ENCODE measurements at places on chromosomes 5 and 9. TPM values are rescaled to one million over a fixed set of nuclear protein-coding genes. Genes with fewer than 3 reads are reported as not detected.

DNA sequence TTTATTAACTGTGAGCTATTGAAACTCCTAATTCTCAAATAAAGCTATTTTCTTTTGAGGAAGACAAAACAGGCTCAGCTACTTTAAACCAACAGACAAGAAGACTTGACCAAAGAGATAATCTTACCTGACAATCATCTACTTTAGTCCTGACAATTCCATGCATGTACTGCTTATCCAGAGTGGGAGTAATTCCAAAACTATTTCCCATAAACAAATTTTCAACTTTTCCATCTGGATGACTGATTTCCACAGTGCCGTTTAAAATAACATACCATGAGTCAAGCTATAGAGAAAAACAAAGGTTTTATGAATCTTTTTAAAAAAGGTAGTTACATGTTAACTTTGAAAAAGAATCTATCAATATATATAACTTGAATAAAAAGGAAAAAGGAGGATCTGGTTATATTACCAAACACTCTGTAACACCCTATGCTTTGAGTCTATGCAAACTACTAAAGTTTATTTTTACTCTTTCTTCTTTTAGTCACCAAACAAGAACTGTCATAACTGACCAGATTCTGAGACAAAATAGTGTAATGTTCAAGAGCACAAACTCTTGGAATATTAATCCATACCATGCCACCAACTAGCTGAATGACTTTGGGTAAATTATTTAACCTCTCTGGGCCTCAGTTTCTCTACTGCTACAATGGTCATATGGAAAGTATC is 129.7 kb downstream of the RAPGEF6 start:
- no peak for DNase-seq

GRCh38 chr5:166602271-166602670 is 1689.2 kb upstream of the WWC1 start:
- DNase-seq = no peak

DCAF10 gene
- total RNA-seq = 24.7 TPM

GRCh38 chr5:82470185-82470994 is 192.2 kb upstream of the RPS23 start:
- peak; percentile 10 for DNase-seq

DNA sequence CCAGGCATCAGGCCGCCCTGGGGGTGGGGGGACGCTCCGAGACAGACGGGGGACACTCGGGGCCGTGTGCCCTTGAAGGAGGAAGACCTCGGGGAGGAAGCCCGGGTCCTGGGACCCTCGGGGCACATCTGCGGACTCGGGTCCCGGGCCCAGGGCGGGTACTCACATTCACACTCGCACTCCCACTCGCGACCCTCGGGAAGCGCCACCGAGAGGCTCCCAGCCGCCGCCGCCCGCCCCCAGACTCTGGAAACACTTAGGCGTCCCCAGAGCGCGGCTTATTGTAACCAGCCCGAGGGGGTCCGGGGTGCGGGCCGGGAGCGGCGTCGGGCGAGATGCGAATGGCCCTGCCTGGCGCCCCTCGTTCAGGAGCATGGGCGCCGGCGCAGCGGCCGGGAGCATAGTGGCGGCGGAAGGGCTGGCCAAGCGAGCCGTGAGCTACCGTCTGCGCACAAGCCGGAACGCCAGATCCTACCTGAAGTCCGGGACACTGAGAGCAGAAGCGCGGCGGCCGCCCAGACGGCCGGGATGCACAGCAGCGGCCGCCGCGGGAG is 559 bp downstream of the ROR2 start:
- DNase-seq = no peak

SPINK1 gene
- total RNA-seq = 1.1 TPM

- no peak for DNase-seq
Observed at GRCh38 chr5:2849429-2849828, 98.0 kb upstream of the IRX2 start.

C9orf153 gene
- 0.26 TPM for total RNA-seq

DNA sequence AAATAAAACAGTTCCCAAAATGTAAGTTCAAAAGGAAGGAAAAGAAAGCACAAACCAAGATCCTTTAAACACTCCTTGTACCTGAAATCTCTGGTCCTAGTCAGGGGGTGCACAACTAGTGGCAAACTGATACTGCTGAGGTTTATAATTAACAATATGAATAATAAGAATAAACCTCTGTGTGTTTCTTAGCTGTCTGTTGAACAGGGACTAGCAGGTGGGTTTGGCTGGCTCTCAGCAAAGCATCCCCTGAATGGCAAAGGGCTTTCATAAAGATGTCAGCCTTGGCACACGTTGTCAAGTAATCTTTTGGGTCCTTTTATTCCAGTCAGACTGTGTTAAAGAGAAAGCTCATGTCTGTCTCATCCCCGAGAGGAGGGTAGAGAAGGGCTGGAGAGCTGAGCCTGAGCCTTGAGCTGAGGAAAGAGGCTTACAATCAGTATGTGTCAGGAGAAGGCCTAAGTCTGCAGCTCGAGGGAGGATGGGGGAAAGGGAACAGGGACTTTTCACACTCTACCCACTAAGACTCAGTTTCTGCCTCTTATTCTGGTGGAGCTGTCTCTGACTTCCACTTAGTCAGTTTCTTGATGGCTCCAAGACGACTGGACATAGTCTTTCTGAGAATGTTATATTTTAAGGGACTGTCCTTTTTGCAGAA is 123.0 kb downstream of the GALNT10 start:
- no peak for DNase-seq

- DNase-seq = no peak
Observed at GRCh38 chr9:116153765-116154333, at the start of gene PAPPA. PAPPA (plus strand) TSS chr9:116153791; CDS start chr9:116154173, 382 bp downstream.

FRMD3 gene
- 0.51 TPM for total RNA-seq

- DNase-seq = no peak
Observed at GRCh38 chr9:134592018-134592818, 49.4 kb upstream of the COL5A1 start.

- DNase-seq = peak; percentile 18
Observed at GRCh38 chr9:406886-407654, 192.4 kb downstream of the DOCK8 start.

- DNase-seq = no peak
Observed at GRCh38 chr5:81228084-81228483, 5.0 kb upstream of the CKMT2 start.

PCDHB12 gene
- 0.13 TPM for total RNA-seq

- no peak for DNase-seq
Observed at GRCh38 chr5:39206630-39207321, 12.6 kb downstream of the FYB1 start.

DNA sequence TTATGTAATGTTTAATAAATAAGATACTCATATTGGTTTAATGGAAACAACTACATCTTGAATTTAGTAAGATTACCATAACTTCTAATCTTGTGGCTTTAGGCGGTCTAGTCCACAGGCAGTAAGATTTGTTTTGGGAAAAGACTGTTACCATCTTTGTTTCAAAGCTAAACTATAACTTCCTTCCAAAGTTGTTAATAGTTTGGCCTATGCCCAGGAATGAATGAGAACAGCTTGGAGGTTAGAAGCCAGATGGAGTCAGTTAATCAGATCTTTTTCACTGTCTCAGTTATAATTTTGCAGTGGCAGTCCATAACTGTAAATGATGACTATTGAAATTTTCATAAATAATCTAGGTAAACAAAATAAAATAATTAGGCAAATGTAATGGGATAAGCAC is 241.8 kb upstream of the KLF9 start:
- DNase-seq = no peak

DNA sequence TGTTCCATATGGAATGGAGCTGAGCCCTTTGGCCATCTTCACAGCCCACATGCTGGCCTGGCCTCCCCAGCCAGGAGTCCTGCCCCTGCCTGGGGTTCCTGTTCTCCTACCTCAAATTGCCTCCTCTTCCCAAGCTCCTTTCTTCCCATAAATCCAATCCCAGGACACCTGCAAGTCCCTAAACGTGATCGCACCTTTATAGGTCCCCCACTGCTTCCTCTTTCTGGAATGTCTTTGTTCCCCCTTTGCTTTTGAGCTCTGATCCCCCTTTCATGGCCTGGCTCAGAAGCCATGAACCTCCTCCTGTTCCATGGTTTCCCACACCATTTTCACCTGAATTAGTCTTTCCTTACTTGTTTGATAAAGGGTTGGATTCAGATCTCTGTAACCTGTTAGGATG is 68.5 kb downstream of the TRPC7 start:
- no peak for DNase-seq

FUBP3 gene
- 51.5 TPM for total RNA-seq

- DNase-seq = no peak
Observed at GRCh38 chr5:161295721-161296250, 250.7 kb downstream of the GABRB2 start.

INSL6 gene
- total RNA-seq = not detected

DNA sequence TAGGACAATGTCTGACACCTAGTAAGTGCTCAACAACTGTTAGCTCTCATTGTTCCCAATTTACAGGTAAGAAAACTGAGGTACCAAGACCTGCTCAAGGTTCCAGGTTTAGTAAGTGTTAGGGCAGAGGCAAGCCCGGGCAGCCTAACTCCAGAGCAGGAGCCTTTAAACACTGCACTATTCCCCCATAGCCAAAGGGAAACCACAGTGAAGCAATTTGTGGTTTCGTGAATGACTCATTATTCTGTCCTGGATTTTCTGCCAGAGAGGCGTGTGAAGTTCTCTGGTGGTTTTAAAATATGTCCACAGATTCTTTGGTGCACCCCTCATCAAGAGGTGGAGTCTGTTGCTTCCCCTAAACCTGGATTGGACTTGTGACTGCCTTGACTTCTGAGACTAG is 1.0 kb upstream of the MCC start:
- peak; percentile 99 for DNase-seq

SMC5 gene
- 16.6 TPM for total RNA-seq

- peak; percentile 98 for DNase-seq
Observed at GRCh38 chr5:153629027-153629895, 138.8 kb downstream of the GRIA1 start.

- no peak for DNase-seq
Observed at GRCh38 chr5:76617229-76617628, 6.0 kb downstream of the F2RL2 start.

ADRB2 gene
- 21.9 TPM for total RNA-seq

- no peak for DNase-seq
Observed at GRCh38 chr9:87436716-87437115, 61.0 kb upstream of the DAPK1 start.

- DNase-seq = no peak
Observed at GRCh38 chr5:79416499-79416898, 97.4 kb downstream of the HOMER1 start.

DNA sequence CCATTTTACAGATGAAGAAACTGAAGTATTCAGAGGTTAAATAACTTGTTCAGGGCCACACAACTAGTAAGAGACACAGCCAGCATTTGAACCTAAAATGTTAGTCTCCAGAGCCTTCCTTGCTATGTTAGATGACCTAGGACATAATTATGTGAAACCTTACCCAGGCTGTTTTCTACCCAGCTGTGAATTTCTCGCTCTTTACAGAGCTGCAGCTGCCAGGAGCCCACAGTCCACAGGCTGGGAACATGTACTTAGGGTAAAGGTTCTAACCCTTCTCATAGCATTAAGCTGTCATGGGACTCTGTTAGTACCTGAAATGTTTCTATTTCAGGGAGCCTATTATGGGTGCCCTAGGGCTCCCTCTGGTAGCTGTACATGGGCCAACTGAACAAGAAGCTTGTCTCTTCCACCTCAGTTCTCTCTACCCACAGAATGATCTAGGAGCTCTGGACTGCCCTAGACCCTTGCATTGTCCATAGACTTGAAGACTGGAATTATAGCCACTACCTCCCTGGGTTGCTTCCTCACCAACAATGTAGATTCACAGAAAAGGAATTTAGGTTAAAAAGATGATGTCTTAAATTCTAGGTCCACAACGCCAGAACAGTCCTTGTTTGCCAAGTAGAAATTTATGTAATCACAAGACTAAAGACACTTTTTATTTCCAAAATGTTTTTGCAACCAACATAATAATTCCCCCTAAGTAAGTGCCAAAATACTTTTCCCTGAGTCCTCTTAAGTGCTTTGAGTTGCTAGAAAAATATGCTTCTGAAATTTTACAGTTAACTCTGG is 262.9 kb downstream of the PIK3R1 start:
- no peak for DNase-seq

GOLGA1 gene
- total RNA-seq = 9.7 TPM

KIAA0825 gene
- 0.51 TPM for total RNA-seq

GRCh38 chr5:96117771-96118651 is 156.4 kb upstream of the ELL2 start:
- DNase-seq = peak; percentile 40

HEMGN gene
- not detected for total RNA-seq

DNA sequence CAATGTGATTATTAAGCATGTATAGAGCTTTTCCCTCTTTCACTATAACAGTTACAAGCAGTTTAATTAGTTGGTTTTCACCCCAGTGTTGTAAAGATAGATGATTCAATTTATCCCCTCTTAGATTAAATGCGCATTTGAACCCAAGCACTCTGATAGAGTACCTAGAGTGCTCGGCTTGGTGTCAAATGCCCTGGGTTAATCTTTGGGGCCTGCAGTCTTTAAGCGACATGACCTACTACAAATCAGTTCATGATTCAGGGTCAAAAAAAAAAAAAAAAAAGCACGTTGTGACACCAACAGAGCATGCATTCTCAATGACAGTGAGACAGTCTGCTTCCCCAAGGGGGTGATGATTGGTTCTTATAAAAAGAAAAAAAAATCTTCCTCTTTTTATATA is 375.3 kb downstream of the BRINP1 start:
- no peak for DNase-seq

IGFBPL1 gene
- not detected for total RNA-seq

DNA sequence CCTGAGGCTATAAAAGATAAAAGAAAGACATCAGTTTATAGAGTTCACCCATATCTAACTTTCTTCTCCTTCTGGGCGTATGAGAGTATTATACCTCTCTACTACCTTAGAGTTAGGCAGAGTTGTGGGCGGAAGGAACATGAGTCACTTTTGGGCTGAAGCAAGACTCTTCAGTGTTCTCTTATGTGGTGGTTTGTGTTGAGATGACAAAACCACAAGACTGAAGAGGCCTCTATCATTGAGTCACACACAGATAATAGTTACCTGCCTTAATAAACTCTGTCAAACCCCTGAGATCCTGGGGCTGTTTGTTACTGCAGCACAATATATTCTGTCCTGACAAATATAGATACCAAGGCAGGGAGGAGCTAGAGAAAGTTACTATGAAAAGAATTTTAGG is 184.2 kb downstream of the EFNA5 start:
- peak; percentile 94 for DNase-seq

TLX3 gene
- total RNA-seq = not detected

HMCN2 gene
- total RNA-seq = under 0.01 TPM

DNA sequence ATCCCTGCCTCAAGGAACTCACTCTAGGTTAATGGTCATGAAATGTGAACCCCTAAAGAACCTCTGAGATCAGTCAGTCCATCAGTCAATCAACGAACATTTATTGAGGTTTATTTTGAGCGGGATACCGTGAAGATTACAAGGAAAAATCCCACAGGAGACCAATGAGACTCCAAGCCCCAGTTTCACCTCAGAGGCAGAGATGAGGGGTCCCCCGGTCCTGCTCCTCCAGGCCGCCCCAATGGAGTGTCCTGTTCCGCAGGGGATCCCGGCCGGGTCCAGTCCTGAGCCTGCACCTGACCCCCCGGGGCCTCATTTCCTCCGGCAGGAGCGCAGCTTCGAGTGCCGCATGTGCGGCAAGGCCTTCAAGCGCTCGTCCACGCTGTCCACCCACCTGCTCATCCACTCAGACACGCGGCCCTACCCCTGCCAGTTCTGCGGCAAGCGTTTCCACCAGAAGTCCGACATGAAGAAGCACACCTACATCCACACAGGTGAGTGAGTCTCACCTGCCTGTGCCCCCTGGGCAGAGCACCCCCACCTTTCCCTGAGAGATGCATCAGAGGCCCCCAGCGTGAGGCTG is 11.0 kb downstream of the GFI1B start:
- no peak for DNase-seq
